ENCODE measurements at places on chromosomes 11 and 22.

GRCh38 chr11:18295316-18295715 is 26.6 kb downstream of the HPS5 start:
- DNase-seq = no peak

DNA sequence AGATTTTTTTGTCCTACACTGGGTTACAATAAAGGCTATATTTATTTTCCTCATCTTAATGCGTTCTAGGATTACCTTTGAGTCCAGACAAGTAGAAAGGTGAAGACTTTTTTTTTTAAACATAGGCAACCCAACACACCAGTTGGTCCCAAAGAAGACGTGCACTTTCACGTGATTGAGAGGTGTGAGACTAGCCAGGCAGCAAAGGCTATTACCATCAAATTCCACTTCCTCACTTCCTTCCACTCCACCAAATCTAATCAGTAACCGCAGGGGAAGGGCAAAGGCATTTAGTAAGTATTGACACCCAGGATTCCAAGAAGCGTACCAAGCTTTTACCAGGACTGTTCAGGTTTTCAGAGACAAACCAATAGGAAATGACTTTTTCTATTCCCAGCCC is 109.3 kb downstream of the APIP start:
- no peak for DNase-seq

DNA sequence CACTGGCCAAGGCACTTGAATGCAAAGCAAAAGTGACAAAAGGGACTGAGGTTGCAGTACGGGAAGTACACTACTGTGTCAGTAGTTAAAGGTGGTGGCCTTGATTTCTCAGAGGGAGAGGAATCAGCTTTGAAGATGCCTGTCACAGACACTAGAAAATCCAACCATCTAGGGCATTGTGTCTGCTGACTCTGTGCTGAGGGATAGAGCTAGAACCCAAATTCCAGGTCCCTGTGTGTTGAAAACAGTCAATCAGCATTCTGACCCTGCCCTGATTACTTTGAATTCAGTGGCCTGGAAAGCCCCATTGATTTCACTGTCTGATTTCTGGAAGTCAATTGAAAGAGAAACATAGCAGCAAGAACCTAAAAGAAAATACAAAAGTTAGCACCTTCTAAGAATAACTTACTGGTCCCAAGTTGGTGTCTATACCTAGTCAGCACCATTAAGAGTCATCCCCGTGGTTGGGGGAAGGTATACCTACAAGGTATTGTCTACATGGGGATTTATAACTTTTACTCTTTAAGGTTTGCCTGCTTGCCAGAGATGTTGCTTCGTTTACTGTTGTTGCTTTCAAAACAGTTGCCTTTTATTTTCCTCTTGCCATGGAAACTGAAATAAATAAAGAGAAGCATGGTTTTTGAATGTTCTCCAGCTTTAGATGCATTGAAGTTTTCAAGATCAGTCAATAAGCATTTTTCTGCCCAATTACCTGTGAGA is 97.3 kb downstream of the PDHX start:
- DNase-seq = no peak

DNA sequence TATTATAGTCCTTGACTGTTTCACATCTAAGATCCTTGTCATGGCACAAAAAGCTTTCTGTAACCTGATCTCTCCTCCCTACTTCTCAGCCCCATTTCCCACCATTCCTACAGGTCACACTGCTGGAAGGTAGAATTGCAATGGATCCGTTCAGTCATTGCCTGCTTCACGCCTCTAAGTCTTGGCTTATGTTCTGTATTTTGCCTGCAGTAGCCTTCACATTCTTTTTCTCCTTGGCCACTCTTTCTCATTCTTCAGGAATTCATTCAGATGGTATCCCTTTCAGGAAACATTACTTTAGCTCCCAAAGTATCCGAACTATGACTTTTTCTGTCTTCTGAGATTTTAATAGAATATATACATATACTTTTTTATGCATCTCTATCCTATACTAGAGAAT is 731.5 kb downstream of the NTM start:
- no peak for DNase-seq

DNA sequence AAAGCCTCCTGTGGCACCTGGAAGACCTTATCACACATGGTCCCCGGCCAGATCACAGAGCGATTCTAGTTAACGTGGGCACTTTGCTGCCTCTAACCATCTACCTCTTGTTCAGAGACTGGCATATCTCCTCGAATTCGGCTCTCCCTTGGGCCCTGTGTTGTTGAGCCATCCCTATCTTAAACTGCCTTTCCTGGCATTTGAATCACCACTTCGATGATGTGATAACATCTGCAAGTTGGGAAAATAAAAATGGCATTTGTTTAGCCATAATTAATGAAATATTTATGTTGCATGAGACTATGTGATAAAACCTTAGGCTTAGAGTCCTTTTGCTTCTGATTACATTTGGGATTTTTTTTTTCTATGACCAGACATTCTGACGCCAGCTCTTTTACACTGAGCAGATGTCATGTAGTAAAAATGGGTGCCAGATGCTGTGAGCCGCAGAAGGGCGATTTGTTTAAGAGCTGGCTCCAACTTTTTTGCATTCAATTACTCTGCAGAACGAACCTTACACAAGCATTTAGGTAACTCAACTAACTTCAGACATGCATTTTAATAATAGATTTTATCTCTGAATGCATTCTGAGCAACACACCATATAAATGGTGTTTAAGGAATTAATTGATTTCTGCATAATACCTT is 58.5 kb upstream of the PARVA start:
- no peak for DNase-seq

DNA sequence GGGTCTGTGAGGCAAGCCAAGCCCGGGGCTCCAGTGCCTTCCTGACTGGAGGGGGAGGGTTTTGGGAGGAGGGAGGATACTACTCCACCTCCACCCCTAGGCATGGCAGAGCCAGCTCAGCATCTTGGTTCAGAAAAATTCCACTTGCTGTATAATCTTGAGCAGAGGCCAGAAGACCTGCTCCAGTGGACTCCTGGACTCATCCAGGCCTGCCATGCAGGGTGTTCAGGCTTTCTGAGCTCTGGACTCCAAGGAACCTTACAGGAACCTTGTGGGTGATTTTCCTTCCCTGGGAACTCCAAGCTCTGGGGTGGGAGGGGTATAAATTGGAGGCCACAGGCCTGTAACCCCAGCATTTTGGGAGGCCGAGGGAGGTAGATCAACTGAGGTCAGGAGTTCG is 9.4 kb downstream of the CSDC2 start:
- DNase-seq = no peak

DNA sequence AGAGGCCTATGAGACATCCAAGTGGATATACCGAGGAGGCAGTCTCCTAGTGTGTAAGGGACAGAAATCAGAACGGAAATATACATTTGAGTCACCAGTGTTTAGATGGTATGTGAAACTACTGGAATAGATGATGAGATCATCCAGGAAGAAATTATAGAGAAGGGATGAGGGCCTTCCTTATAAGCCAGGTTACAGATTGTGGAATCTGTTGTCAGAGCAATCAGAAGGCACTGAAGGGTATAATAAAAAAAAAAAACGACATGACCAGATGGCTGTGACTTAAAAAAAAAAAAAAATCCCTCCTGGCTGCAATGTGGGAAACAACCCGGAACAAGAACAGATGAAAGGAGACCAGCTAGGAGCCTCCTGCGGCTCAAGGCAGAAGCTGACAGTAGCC is 2.7 kb downstream of the MAJIN start:
- DNase-seq = no peak

DNA sequence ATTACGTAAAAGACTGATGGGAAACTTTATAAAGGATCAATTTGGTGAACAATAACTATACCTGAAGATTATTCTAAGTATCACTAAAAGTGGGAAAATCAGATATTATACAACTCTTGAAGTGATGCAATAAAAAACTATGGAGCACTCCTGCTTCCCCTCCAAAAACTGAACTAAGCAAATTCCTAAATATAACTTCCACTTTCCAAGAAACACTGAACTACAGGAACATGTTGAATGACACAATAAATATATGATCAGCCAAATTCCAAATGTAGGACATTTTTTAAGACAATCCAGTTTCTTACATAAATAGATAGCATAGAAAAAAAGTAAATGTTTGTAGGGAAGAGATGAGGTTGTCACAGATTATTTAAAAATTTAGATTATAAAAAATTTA is 102.1 kb upstream of the APOA1 start:
- DNase-seq = no peak

- no peak for DNase-seq
Measured at GRCh38 chr11:31986201-31986889, 104.5 kb upstream of the RCN1 start.

DNA sequence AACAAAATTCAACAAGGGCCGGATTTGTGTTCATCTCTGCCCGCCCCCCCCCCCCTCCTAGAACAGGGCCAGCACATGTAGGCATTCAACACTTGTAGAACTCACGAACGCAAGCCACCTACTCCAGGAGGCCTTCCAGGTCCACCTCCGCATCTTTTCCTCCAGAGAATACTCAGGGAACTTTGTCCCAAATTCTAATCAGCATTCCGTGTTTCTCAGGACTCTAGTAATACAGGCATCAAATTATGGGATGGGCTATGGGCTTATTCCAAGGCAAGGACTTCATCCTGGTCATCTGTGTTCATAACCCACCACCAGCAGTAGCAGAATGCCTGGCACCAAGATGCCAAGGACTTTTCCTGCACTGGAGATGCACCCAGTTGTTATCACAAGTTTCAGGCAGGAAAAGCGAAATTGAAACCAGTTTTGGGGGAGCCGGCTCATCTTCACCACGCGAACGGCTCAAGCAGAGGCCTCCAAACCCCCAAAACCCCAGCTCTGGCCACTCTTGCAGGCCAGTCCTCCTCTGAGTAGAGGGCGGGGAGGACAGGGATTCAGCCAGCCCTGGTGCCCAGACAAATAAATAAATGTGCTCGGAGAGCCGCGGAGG is 462 bp downstream of the UBE2L6 start:
- peak; percentile 7 for DNase-seq

- no peak for DNase-seq
Measured at GRCh38 chr11:117384045-117384444, 56.4 kb downstream of the CEP164 start.

- DNase-seq = no peak
Measured at GRCh38 chr11:106466521-106467080, 389.1 kb downstream of the AASDHPPT start.

DNA sequence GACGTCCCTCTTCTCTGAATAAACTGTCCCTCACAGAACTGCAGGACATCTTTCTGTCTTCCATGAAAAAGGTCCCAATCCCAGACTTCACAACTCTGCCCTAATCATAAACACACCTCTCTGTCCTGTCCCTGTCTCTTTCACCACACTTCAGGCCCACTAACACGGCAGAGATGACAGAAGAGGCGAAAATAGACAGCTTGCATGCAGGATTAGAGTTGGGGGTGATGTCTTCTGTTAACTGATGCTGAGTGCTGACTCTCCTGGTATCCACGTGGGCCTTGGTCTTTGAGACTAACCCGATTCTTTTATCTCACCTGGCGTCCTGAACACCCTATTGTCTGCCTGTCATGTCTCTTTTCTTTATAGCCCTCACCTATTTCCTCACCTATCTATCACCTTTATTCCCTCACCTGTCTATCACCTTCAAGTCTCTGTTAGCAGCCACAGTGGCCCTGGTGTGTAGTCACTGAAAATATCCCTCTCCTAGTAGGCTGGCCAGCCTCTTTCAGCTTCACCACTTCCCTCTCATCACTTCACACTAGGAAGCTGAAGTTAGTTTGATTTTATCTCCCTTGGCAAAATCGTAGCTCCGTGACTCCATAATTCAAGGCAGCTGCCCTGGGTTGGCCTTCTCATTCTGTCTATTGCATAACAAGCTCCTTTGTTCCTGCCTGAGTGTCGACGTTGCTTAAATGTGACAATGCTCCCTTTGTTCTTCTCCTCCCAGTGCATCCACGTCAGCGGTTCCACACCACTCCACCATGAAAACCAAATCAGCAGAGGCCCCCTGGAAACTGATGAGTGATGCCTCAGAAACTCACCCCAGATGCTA is 30.6 kb upstream of the DRD2 start:
- no peak for DNase-seq

- no peak for DNase-seq
Measured at GRCh38 chr11:46498179-46498578, 95.6 kb downstream of the AMBRA1 start.

GRCh38 chr11:10476927-10477689 is 22.0 kb downstream of the AMPD3 start:
- DNase-seq = no peak

DNA sequence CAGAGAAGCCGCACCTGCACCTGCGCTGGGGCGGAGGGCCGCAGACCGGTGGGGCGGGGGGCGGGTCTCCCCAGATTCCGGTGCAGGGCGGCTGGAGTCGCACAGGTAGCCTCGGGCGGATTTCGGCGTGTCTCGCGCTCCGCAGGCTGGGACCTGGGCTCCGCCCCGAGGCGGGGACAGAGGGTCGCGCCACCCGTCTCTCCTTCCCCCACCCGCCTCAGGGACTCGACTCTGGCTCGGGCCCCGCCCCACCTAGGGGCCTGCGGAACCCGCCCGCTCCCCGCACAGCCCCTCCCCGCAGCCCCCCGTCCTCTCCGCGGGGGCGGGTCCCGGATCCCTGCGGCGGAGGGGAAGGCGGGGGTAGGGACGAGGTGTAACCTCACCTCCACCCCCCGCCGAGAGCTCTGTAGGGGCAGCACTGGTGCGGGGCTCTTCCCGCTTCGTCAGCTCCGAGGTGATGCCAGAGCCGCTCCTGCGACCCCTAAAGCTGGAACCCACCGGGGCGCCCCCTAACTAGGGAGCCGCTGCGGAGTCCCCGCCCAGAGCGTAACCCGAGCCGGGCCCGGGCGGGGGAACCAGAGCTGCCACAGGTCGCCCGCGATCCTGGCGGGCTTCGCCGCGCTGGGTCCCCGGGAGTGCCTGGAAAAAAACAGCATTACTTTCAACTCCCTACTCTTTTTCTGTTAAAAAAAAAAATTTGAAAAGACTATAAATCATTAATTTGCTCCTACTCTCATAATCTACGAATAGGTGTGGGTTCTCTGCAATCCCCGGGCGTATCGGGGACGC is at the start of gene SLC29A2:
TSS of gene SLC29A2 (minus strand) at position 134 of the 789 bp plus-strand sequence. CDS start 169 bp downstream, outside the sequence.
- DNase-seq = peak; percentile 57

GRCh38 chr11:72781313-72782080 is 12.3 kb downstream of the STARD10 start:
- DNase-seq = peak; percentile 65

- DNase-seq = no peak
Measured at GRCh38 chr22:20554824-20555223, 47.4 kb downstream of the MED15 start.

GRCh38 chr11:45658292-45658991 is 7.0 kb downstream of the CHST1 start:
- no peak for DNase-seq

GRCh38 chr11:64245797-64246620 is 734 bp downstream of the PPP1R14B start:
- DNase-seq = no peak

DNA sequence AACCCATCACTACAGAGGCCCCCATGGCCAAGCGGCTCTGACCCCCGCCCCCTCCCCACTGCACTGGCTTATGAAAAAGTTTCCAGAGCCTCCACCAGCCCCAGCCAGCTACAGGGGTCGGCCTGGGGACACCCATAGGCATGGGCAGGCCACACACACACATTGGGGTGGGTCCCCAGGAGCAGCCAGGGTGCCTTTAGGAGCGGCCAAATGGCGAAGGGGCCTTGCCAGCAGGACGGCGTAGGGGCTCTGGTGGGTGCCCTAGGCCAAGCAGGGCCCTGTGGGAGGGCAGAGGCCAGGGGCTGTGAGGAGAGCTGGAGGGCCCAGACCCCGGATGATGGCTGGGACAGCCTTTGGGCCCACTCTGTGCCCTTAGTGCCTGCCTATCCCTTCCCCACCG is 10.1 kb downstream of the TSSC4 start:
- no peak for DNase-seq
